NCI-H2029 treated with DMSO at 0.1 percent for 48 hours (cell line): ENCODE measurements at places on chromosomes 1 and 21.
A peak's percentile ranks its signal among the peaks of the same experiment; 100 is the strongest.

DNA sequence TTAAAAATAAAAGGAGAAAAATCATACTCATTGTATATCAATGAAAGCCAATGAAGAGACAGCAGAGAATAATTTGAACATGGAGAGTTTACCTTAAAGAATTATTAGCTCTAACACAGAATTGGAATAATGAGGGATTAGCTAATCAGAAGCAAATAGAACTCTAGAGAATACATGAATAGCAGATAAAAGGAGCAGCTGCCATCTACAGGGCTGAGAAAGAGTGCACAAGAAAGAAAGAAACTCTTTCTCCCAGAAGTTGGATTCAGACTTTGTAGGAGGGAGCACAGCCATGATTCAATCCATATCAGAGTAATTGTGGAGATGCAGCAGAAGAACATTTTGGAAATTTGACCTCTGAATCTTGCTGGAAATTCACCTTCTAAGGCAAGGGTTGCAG, 1171.2 kb downstream of the PLA2G4A start:
- no peak for DNase-seq

GRCh38 chr1:51946300-51946699, 44.2 kb downstream of the RAB3B start:
- DNase-seq = no peak

GRCh38 chr1:76764638-76765454, 102.4 kb upstream of the ST6GALNAC5 start:
- DNase-seq = peak; percentile 47

DNA sequence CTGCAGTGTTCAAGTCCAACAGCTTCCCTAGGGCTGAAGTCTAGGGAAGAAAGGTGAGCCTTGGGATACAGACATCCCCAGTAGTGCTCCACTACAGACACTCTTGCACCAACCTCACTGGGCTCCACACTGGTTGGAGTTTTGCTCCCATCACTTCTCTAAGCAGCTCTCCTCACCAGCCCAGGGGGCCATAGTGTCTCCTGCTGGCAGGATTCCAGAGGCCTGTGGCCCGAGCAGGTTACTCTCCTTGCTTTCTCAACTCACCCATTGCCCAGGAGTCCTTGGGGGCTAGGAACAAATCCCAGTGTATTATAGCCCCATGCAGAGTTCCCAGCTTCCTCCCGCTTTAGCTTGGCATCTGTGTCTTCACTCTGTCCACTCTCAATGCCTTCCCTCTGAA, 52.8 kb downstream of the IFI44 start:
- no peak for DNase-seq

- DNase-seq = no peak
These were observed 114.1 kb upstream of the ETS2 start for GRCh38 chr21:38691631-38692030.

DNA sequence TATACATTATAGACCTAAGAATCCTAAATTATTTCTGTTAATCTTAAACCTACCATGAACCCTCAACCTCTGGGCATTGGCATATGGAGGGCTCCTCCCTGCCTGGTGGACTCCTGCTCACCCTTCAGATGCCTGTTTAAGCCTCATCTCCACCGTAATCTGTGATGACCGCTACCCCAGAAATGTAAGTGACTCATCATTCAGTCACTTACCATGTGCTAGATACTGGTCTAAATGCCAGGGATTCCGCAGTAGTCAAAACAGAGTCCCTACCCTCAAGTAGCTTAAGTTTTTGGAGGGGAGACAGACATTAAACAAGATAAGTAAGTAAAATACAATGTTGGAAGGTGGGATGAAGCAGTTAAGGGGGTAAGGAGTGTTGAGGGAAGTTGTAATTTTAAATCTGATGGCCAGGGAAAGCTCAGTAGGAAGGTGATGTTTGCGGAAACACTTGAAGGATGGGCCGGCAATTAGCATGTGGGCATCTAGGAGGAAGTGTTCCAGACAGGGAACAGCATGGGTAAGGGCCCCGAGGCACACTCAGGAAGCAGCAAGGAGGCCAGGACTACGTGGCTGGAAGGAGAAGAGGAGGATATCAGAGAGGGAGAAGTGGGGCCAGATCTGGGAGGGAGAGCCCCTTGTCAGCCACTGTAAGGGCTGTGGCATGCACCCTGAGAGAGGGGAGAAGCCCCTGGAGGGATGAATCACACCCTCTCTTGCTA, 141.7 kb upstream of the HOOK1 start:
- no peak for DNase-seq

DNA sequence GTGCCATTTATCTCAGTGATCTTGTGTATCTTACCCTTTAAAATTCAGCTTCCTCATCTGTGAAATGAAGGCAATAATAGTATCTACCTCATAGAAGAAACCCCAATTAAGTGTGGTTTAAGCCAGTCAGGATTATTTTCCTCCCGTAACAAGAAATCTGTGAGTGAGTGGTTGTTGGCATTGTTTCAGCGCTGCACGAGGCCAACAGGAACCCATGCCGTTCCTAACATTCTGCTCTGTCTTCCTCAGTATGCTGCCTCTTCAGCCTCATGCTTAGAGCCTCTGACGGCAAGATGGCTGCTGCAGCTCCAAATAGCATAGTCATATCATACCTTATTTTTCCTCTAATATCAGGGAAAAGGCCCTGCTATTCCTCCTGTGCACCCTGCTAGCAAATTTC, 289.7 kb downstream of the TM2D1 start:
- DNase-seq = no peak

GRCh38 chr1:95287825-95288224, 53.8 kb downstream of the RWDD3 start:
- DNase-seq = no peak

- DNase-seq = no peak
These were observed 12.3 kb downstream of the ID3 start for GRCh38 chr1:23546897-23547584.

GRCh38 chr1:229137271-229137670, 133.6 kb upstream of the RAB4A start:
- DNase-seq = no peak

DNA sequence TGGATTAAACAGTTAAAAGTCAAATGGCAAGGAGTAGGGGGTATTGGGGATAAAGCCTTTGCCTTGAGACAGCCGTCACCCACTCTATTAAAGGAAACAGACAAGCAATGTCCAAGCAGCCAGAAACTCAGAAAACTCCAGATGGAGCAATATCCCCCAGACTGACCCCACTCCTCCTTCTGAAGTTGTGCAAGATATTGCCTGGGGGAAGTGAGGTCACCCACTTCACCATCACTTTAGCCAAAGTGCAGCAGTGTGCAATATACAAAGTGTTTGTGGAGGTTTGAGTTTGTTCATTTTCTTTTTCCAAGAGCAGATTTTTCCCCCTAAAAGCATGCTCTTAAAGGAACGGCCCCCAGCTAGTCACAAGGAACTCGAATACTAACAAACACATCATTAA, 125.1 kb downstream of the ETS2 start:
- no peak for DNase-seq

DNA sequence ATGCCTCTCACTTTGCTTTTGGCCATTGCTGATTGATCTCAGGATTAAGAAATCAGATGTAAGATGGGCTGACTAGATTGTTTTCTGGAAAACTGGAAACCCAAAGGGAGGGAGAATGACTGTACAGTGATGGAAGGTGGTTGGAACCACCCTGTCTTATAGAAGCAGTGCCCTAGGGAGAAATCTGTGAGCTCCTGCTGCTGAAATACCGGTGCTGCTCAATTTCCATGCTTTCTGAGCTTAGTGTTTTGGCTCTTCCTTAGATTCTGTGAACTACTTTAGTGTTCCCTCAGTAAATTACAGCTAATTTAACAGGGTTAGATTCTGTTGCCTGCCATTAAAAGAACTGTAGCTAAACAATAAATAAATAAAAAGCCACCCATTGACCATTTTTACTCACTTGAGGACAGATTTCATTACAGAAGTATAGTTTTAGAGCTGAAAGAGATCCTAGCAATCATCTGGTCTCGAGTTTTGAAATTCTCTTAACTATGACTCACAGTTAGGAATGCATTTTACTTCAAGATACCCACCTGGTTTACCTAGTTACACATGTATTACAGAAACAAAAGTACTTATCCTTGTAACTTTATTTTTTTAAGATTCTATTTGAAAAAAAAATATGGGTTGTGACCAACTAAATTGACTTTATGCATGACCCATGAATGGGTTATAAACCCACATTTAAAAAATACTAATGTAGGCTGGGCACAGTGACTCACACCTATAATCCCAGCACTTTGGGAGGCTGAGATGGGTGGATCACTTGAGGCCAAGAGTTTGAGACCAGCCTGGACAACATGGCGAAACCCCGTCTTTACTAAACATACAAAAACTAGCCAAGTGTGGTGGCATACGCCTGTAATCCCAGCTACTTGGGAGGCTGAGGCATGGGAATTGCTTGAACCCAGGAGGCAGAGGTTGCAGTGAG, 33.2 kb downstream of the CAMSAP2 start:
- no peak for DNase-seq

DNA sequence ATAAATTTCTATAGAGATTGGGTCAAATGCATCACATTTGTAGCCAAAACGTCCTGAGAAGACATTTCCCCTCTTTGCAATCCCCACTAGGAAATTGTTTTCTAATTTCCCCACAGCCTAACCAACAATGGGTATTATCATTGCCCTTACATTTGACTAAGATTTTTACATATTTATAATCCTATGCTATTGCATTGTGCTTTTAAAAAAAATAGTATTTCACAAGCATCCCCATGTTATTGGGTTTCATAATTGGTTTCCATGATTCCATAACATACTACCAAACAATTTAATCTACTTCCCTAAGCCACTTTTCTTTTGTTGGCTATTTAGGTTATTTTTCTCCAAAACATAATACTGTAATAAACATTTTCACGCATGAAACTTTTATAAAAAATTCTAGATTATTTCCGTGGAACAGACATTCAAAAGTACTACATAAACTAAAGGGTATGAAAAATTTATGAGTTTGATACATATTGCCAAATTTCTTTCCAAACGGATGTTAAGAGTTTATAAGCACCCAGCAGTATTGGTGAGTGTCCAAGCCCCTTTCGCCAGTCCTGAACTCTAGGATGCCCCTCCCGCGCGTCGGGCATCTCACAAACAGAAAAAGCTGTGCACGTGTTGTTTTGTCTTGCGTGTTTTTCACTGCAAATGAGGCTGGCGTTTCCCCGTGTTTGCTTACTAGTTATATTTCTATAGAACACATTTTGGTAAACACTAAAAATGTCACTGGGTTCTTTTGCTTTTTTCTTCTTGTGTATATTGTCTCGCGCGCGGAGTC, 2.0 kb upstream of the LHX4 start:
- no peak for DNase-seq

DNA sequence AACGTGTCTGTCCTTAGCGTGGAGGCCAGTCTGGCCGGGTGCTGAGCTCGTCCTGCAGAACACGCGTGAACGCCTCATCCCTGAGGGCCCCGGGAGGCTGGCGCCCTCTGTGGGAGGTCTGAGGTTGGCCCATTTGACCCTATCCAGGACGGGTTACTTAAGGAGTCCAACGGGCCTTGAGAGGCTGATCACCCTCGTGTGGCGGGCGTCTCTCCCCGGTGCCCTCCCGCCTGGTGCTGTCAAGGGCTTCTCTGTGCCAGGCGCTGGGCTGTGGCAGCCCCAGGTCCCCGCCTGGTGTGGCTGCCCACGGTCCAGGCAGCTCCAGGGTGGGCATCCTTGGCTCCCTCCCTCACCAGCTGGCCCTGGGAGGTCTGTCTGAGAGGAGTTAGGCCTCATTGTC, 9.7 kb downstream of the SKI start:
- no peak for DNase-seq

DNA sequence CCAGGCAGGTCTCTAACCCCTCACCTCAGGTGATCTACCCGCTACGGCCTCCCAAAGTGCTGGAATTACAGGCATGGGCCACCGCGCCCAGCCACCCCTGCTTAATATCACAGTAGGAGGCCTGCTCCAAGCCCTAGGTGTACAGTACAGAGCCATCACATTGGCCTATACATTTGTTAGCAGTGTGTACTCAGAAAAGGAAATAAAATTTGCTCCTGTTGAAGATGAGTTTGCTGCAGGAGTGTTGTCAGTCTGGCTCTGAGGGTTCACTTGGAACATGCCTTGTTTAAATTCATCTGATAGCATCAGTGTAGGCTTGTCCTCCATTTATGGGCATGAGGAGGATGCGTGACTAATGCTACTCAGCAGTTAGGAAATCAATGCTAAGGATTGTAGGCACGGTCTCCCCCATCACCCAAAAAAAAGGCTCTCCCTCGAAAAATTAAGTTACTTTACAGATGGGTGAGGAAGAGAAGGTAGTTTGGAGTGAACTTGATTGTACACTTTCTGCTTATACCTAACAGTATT, 4.6 kb upstream of the ENAH start:
- DNase-seq = no peak

DNA sequence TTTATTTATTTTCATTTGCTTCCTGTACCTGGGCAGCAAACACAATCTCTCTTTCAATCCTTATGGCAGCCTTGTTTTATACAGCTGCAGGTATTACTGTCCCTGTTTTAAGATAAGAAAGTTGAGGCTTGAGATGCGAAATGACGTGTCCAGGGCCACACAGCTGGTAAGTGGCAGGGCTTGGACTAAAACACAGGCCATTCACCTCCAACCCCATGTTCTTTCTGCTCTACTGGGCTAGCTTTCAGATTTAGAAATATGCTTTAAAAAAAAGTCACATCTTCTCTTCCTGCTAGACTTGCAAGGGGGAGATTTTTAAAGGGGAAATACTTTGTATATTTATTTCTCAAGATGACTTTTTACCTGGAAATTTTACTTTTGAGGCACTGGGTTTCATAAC, 62.8 kb downstream of the CNST start:
- no peak for DNase-seq

GRCh38 chr1:114021665-114022099, 42.4 kb downstream of the OLFML3 start:
- DNase-seq = no peak

DNA sequence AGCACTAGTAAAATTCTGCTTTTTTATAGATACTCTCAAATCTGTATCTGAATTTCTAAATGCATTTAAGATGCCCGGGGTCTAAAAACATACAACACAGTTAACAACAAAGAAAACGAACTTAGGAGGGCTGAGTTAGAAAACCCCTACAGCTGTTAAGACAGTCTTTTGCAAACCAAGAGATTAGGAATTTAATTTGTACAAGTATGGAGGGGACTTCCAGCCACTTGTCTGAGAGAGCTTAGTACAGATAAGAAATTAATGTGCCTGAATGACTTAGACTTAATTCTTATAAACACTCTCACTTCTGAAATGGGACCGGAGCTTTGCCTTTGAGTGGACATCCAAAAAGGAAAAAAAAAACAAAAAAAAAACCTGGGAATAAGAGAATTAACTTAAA, 61.6 kb downstream of the SMYD3 start:
- no peak for DNase-seq

DNA sequence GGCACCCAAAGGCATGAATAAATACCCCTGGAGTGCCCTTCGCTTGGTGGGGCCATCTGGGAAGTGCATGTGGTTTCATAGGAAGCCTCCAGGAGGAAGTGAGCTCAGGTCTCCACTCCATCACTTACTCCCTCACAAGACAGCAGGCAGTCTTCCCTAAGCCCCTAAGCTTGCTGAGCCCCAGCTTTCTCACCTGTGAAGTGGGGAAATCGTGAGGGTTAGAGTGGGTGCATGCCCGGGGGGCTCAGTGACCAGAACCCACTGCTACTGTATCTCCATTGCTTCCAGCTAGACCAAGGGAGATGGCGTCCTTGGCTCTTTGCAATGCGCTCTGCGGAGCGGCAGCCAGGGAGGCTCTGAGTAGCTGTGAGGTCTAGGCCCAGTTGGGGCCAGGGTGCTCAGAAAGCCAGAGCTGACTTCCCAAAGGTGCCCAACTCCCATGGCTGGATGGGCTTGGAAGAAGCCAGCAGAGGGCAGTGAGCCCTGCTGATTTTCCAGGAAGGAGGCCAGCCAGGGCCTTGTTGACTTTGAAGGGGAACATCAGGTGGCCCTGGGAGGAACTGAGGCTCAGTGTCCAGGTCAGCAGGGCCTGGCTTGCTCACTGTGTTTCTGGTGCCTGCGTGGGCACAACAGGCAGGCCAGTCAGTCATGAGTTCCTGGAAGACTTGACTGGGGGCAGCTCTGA, 27.3 kb downstream of the CDCP2 start:
- no peak for DNase-seq
